ENCODE measurements at places on chromosomes 7 and 10.

- DNase-seq = no peak
These were observed 16.4 kb upstream of the RNF148 start for GRCh38 chr7:122719010-122719578.

DNA sequence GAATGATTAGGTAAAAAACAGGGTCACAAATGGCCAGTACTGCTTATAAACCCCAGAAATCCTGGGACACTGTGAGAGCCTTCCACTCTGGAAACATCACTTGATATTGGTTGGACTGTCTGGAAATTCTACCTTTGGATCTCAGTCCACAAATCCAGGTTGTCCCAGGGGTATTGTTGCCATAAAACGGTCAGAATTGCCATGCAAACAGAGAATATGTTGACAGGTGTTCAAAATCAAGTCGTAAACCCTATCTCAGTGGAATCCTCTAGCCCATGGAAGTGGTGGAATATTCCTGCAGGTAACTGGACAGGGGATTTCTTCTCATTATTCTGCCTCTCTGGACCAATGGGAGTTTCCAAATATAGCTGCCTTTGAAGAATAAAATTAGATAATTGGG is 31.2 kb upstream of the KCTD7 start:
- DNase-seq = no peak

DNA sequence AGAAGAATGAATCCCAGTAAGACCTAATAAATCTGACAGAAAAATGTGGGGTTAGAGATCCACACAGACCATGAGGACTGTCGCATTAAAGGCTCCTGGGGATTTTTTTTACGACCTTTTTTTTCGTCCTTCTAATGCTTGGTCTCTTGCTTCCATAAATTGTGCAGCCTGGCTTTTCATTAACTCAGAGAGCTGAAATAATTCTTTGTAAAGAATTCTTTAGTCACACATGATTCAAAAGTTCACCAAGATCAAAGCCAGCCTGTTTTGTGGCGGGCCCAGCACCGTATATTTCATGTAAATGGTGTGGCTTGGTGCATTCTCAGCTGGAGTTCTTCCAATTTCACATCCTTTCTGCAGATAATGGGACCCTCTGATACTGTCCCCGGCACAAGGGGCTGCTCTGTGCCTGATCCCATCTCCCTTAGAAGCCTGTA is 206.6 kb upstream of the BMPER start:
- no peak for DNase-seq

- no peak for DNase-seq
These were observed 203.1 kb upstream of the VSTM2A start for GRCh38 chr7:54339073-54339472.

GRCh38 chr7:148151778-148152177 is 438.8 kb upstream of the C7orf33 start:
- no peak for DNase-seq

DNA sequence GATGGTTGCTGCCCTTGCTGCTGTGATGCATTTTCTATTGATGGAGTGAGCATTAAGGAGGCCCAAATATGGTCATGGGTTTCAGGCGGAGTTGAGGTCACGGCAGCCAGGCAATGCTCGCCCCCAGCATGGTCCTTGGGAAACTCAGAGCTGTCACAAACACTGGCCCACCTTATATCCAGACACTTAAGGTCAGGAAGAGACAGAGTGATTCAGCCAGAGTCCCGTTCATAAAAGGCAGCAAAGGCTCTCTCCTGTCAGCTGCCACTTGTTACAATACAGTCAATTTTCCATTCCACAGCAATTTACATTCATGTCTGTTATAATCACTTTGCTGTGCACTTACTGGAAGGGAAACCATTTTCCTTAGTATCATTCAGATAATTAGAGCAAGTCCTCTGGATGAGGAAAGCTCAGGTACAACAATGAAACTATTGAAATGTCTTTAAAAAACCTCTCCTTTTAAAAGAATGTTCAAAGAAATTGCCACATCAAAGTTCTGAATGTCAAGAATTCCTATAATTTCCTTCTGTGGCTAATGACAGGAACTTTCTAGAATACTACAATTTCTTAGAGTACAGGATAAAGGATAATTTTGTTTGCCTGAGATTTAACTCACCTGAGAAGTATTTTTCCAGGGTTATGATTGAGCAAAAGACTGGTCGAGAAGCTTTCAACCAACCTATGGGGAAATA is 14.8 kb upstream of the ANKRD1 start:
- DNase-seq = no peak

DNA sequence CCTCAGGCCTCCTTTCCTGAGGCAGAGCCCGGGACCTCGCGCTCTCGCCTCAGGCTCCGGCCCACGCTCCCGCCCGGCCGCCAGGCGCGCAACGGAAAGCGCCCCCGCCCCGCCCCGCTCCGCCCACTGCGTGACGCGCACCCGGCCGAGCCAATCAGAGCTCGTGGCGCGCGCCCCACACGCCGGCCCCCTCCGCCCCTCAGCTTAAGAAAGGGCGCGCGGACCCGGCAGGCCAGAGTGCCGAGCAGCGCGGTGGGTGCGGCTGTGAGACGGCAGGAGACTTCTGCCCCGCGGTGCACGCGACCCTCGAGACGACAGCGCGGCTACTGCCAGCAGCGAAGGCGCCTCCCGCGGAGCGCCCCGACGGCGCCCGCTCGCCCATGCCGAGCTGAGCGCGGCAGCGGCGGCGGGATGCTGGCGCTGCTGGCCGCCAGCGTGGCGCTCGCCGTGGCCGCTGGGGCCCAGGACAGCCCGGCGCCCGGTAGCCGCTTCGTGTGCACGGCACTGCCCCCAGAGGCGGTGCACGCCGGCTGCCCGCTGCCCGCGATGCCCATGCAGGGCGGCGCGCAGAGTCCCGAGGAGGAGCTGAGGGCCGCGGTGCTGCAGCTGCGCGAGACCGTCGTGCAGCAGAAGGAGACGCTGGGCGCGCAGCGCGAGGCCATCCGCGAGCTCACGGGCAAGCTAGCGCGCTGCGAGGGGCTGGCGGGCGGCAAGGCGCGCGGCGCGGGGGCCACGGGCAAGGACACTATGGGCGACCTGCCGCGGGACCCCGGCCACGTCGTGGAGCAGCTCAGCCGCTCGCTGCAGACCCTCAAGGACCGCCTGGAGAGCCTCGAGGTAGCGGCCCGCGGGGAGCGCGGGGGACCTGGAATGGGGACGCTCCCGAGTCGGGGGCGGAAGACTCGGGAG is at the start of gene NPTX2:
TSS of gene NPTX2 (plus strand) at position 235 of the 909 bp plus-strand sequence. CDS start at position 412, 177 bp downstream.
- DNase-seq = peak; percentile 42

GRCh38 chr7:88075216-88075615 is 141.2 kb downstream of the ADAM22 start:
- DNase-seq = no peak

DNA sequence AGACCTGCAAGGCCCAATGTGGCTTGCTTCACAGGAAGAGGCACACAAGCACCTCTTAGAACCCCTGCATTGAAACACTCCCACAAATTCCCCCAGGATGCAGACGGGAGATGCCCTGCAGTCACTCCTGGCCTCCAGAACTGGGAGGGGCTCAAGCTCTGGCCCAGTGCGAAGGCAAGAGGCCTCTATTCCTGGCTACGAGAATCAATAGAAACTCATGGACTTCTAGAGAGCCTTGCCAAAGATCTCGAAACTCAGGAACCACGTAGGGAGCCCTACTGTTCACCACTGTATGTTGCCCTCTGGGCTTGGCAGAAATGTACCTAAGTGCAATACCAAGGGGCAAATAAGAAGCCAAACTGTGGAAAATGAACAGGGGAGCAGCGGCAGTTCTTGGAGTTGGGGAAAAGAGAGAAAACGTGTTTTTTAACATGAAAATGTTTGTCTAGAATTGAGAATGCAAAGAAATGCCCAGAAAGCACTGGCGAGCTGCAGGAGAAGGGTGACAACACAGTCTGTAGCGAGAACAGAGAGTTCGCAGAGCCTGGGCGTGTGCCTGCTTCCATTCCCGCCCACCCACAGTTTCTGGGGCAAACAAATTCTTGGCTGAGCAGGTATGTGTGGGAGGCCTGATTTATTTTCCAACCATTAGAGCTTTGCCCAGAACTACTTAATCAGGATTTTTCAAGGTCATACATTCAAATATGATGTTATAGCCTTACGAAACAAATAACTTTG is 260.5 kb upstream of the KLF14 start:
- DNase-seq = peak; percentile 47

DNA sequence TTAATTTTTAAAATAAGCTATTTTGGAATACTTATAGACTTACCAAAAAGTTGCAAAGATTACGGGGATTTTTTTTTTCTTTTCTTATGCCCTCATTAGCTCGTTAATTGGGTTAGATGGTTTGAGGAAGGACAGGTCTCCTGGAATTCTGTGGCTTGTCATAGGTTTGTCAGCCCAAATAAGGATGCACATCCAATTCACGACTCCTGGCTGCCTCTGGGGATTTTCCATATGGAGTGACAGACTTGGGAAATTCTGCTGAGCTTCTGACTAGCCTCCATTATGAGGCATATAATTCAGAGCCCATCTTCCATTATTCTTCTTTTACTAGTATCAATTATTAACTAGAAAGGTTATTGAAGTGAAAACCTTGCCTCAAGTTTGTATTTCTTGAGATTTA is 102.1 kb downstream of the AUTS2 start:
- no peak for DNase-seq

Measured in anterior cingulate cortex (tissue), 58 donors.